ENCODE measurements at places on chromosomes 11 and 22.
A peak's percentile ranks its signal among the peaks of the same experiment; 100 is the strongest.

DNA sequence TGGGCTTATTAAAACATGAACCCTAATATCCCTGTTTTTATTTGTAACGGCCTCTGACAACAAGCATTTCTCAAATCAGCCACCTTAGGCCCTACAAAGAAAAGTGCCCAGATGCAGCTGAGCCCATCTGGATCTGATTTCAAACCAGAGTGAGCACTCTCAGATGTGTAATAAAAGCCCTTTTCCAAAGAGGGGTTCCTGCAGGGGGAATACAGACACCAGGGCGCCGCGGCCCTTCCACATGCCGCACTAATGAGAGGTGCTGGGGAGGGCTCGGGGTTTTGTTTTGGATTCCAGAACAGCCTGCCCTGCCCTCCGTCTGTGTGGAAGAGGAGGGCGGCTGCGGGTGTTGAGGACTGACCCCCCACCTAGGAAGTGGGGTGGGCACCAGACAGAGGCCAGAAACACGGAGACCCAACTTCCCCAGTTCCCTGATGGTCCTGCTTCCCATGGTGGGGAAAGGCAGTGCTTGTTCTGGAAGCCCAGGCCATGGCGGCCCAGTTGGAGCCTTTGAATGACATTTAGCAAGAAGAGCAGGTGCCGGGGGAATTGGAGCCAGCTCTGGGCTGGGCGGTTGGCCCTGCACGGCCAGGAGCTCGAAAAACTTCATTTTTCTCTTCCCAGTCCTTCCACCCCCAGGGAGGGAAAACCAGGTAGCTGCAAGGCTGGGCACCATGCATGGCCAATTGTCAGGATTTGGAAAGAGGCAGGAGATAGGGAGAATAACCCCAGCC, 63.7 kb downstream of the MACROD1 start:
- DNase-seq, result no peak

DNA sequence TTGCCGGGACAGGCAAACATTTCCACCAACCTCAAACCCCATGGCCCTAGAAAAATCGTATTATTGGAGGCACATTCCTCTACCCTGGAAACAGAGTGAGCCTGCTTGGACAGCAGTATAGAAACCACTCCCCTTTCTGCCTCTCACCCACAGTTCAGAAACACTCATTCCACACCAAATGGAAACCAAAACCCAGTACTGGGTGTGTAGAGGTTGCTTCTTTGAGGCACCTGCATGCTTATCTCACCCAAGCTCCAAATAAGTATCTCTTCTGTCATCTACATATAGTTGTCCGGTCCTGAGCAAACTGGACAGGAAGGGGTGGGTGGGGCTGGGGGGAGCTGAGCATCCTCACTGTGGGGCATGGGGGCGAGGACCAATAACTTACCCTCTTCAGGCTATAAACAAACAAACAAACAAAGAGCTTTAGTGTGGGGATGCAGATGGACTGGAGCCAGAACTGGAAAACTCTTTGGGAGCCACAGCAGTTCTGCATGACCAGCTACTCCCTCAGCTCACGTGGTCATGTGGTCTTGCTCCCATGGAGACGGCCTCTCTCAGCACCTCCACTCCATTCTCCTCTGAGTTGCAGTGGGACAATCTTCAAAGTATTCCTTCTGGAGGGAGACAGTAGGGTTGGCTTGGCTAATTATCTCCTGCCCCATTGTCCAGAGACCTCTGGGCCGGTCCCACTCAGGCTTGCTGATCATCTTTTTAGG, 1.0 kb upstream of the PLAAT2 start:
- DNase-seq, result no peak

DNA sequence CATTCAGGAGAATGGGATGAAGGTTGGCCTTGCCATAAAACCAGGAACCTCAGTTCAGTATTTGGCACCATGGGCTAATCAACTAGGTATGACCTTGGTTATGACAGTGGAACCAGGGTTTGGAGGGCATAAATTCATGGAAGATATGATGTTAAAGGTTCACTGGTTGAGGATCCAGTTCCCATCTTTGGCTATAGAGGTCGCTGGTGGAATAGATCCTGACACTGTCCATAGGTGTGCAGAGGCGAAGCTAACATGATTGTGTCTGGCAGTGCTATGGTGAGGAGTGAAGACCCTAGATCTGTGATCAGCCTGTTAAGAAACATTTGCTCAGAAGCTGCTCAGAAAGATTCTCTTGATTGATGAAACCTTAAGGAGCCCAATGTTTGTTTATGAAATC, 5.7 kb downstream of the NF2 start:
- DNase-seq, result no peak

- no peak for DNase-seq
These were observed 57.0 kb downstream of the PISD start for GRCh38 chr22:31604746-31605705.

GRCh38 chr22:28843633-28844032, 39.7 kb upstream of the ZNRF3 start:
- no peak for DNase-seq

DNA sequence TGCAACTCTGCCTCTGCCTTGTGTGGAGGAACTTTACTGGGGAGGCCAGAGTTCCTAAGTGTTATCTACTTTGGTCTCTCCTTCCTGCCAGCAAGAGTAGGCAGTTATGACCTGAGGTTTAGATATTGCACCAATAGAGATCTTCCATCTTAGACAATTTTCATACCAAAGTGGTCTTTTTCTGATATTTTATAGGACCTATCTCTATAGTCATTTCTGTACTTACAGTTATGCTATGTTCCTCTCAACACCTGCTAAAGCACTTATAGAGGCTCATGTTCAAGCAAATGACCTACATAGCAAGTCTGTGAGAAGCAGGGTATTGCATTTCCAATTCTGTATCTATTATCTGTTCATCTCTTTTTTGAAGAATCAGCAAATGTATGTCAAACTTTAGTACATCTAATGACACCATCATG, 80.8 kb downstream of the HORMAD2 start:
- no peak for DNase-seq

DNA sequence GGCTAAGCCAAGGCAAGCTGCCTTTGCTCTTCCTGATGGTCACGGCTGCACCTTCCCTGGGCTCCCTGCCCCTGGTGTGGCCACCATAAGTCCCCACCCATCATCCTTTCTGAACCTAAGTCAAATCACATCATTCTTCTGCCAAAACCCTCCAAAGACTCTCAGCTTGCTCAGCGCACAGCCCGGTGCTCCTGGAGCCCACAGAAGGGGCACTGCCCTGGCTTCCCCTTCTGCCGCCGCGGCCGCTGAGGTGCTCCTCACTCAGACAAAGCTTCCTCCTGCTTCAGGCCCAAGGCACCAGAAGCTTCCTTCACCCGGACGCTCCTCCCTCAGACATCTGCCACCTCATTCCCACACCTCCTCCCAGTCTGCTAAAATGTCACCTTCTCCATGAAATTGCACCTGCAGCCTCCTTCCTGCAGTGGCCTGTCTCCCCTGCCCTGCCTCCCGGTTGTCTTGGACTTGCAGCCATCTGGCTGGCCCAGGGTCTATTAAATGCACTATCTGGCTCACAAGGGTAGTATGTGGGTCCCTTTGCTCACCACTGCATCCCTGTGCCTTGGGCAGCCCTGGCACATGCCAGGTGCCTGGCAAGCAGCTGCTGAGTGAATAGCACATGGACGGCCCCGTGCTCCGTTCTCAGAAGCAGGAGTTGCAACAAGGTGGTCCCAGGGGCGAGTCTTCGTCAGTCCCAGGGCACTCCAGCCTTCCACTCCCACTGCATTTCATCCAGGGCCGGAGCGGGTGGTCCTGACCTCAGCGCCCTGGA, 108.2 kb downstream of the WNT7B start:
- no peak for DNase-seq

- no peak for DNase-seq
These were observed 52.2 kb downstream of the BMAL1 start for GRCh38 chr11:13329670-13330356.

DNA sequence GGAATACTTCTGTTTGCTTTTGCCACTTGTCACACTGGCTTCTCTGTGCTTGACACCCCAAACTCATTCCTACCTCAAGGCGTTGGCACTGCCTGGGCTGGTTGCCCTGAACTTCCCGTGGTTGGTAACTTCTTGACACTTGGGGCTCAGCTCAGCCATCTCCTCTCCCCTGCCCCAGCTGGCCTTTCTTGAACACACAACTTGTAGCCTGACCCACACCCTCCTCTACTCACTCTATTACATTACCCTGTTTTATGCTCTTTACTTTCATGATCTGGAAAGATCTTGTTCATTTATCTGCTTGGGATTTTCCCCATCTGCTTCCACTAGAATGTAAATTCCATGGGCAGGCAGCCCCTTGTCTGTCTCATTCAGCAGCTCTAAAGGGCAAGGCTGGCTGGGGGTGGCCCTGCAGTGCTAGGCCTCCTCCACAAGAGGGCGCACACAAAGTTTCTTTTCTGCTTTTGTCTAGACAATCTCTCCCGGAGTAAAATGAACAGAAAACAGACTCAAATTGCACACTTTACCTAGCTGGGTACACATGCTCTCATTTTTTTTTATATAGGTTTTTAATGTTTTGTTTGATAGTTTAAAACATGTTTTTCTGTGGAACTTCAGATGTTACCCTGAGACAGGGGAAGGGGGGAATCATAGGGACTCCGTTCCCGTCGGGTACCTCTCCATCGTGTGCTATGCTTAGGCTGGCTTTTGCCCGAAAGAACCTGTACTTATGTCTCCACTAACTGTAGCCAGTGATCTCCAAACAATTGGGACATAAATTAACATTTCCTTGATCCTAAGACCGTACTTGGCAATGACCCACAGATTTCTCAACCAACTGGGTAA, 16.4 kb upstream of the MRGPRX2 start:
- DNase-seq, result peak; percentile 56

GRCh38 chr11:63682066-63683021, 1.0 kb downstream of the RTN3 start:
- peak; percentile 18 for DNase-seq

- DNase-seq, result no peak
These were observed 22.3 kb downstream of the ARHGAP42 start for GRCh38 chr11:100709233-100709957.

GRCh38 chr22:43562843-43563242, 151.0 kb downstream of the MPPED1 start:
- no peak for DNase-seq

GRCh38 chr11:120612513-120613263, 101.1 kb downstream of the GRIK4 start:
- no peak for DNase-seq

GRCh38 chr22:19508024-19508776, 16.0 kb downstream of the CLDN5 start:
- no peak for DNase-seq

DNA sequence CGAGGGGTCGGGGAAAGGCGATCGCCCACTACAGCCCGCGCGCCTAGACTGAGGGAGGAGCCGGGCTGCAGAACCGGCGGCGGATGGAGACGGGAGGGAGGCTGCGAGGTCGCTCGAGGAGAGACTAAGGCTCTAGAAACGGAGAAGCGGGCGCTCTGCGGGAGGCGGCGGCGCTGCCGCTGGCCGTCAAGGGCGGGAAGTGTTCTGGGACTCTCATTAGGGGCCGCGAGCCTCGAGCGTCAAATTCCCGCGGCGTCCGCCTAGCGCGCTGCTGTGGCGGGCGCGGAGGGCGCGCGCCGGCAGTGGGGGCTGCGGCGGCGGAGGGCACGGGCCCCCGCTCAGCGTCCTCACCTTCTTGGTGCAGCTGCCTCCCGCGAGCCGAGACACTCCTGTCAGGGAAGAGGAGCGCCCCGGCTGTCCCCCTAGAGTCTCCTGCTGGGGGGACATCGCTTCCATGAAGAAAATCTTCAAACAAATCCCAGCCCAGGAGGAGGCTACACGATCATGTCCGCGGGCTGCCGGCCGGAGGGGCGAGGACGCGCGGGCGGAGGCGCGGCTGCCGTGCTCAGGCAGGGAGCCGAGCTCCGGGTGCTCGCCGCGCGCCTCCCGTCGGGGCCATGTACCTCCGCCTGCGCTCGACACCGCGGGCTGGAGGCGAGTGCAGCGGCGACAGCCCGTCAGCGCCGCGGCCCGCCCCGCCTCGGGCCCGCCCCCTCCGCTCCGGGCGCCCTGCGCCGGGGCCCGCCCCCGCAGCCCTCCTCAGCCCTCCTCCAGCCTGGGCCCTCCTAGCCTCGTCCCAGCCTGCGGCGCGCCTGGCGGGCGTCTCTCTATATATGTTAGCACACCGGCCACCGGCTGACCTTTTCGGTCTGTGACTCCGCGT, at the start of gene ARHGAP20:
ARHGAP20 (minus strand) TSS at position 662 of the 883 bp plus-strand sequence; CDS start at position 456, 206 bp downstream.
- DNase-seq, result peak; percentile 47

GRCh38 chr11:67397536-67397935, 4.1 kb downstream of the PPP1CA start:
- no peak for DNase-seq

GRCh38 chr22:42831712-42832111, 25.4 kb downstream of the ARFGAP3 start:
- no peak for DNase-seq

DNA sequence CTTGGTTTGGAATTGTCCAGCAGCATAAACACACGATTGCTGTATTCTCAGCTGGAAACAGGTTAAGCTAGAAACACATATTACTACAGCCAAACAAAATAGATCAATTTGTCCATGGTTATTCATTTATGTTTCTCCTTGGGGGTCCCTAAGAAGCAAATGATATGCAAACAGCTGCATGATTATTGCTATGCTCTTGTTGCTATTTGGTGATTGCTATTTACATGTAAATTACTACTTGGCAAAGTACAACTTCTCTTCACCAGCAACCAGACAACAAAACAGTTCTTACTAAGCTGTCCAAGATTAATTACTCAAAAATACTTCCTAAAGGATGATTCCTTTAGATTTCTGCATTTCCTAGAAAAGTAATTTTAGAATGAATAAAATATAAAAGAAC, 567.9 kb upstream of the ARHGAP42 start:
- no peak for DNase-seq

DNA sequence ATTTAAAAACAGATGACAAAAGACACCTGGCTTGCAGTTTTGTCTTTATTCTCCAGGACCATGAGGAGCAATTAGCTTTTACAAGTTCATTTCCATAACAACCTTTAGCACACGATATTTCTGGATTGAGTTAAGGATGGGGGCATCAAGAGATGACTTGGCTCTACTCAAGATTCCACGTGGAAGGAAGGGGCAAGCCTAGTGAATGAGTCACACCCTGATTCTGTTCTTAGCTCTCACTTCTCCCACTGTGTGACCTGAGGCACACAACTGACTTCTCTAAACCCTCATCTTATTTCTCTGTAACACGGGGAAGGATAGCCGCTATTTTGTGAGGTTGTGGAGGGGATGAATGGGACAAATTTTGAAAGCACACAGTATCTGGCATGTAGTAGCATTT, 185.5 kb downstream of the KIRREL3 start:
- no peak for DNase-seq

DNA sequence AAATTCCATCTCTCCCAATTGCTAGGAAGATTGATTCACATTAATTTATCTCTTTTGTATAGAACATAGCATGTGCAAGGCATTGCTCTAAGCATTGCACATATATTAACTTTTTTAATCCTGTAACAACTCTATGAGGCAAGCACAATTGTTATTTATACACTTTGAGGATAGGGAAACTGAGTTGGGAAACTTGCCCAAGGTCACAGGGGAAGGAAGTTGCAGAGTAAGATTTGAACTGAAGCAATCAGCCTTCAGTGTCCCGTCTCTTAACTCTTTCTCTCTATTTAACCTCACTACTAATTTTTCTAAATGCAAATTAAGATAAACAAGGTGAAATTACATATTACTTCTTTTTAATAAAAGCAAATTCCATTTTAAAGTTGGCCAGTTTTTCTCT, 22.2 kb downstream of the OR56B4 start:
- no peak for DNase-seq

- no peak for DNase-seq
These were observed 1.9 kb downstream of the C11orf71 start for GRCh38 chr11:114398303-114398920.
